ENCODE measurements at places on chromosomes 1 and 21. TPM values are rescaled to one million over a fixed set of nuclear protein-coding genes. Genes with fewer than 3 reads are reported as not detected.

- DNase-seq: no peak
- H3K4me3 ChIP-seq: no peak overlapping the region
- H3K36me3 ChIP-seq: no peaks in the 10 kb centered on the region
- no peaks in the 10 kb centered on the region for H3K27me3 ChIP-seq
- no peak overlapping the region for H3K27ac ChIP-seq
Observed at GRCh38 chr1:89733748-89734147, 87.1 kb upstream of the LRRC8D start.

DNA sequence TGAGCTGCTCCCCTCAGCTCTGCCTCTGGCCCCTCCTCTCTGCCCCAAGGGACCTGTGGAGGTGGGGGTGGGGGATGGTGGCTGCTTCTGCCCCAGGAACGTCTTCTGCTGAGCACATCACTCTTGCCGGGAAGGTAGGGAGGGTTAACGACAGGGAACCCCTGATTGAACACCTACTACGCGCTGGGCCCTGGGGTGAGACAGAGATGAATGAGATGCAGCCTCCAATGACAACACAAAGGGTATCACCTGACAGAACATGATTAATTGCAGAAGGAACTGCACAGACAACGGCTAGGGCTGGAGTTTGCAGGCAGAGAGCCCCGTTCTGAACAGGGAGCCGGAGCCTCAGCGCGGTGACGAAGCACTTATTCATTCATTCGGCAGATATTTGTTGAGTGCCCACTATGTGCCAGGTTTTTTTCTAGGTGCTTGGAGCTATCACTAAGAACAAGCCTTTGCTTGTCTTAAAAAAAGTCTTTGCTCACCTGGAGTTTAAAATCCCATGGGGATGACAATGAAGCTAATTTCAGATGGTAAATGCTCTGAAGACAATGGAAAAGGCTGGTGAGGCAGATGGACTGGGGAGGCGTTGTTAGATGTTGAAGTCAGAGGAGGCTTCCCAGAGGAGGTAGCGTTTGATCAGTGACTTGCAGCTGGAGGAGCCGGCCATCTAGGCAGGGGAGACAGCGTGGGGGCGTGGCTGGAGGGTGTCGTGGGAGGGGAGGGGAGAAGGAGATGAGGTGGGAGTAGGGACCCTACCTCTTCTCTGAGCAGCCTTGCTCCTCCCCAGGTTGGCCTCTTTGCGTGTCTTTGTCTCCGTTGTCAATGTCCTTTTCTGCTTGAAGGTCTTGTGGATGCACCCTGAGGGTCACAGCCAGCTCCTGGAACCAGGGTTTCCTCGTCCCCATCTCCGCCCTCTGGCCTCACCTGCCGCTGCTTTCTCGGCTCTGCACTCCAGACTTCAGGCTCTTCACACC, 103.1 kb upstream of the CSF3R start:
- H3K4me1 ChIP-seq: no peaks in the 10 kb centered on the region
- no peaks in the 10 kb centered on the region for H3K36me3 ChIP-seq
- H3K27me3 ChIP-seq: no peaks in the 10 kb centered on the region
- H3K4me3 ChIP-seq: no peak overlapping the region

DNA sequence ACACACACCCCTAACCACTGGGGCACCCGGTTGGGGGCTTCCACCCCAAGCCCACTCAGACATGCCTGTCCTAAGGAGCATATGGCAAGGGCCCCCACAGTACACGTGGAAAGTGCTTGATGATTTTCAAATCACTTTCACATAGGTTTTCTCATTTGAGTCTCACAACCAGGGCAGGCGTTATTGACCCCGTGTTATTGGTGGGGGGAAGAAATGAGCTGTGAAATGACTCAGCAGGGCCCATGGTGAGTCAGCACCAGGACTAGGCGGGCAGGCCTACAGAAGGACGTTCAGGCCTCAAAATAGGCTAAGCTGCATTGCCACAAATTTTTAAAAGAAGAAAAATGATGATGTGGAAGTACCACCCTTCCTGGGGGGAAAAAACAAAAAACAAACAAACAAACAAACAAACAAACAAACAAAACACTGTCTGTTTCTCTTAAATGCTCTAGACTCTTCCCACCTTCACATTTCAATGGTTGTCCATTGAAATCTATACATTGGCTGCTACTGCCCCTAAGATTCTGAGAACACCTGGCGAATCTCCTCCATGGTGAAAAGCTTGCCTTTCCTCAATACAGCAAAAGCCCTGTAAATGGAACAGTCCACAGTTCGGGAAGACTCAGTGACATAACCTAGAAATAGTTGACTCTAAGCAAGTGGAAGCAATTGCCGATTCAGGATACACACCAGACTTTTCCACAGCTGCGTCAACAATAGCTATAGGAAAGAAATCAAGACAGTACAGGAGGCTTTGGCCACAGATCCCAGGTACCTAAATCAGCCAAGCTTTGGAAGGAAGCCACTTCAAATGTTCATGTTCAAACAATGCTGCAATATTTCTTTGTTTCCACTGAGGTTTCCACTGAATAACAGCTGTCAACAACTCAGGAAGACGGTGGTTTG, 234.7 kb downstream of the TOMM20 start:
- H3K36me3 ChIP-seq: no peaks in the 10 kb centered on the region
- no peak for DNase-seq
- H3K4me1 ChIP-seq: peaks cover 4% of the 10 kb centered on the region
- no peaks in the 10 kb centered on the region for H3K27me3 ChIP-seq
- no peak overlapping the region for H3K4me3 ChIP-seq
- H3K27ac ChIP-seq: no peak overlapping the region

DNA sequence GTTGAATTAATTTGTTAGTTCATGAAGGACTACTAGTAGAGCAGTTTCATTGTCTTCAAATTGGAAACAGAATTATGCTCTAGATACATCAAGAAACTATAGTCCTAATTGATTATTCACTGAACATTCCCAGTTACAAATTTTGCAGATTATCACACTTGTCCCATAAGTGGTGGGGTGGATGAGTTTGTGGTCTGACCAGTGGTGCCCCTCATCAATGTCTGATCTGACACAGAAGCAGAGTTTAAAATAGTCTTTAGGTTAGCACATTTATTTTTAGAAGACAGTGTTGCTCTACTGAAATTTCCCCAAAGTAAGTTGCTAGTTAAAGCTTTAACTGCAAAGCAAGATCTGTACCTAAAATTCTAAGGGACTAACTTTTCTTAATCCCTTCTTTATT, 42.9 kb downstream of the INKA2 start:
- no peak overlapping the region for H3K27ac ChIP-seq
- no peaks in the 10 kb centered on the region for H3K27me3 ChIP-seq
- H3K4me3 ChIP-seq: no peak overlapping the region
- no peaks in the 10 kb centered on the region for H3K4me1 ChIP-seq
- no peaks in the 10 kb centered on the region for H3K36me3 ChIP-seq
- DNase-seq: no peak

- no peaks in the 10 kb centered on the region for H3K27me3 ChIP-seq
- DNase-seq: no peak
- no peak overlapping the region for H3K4me3 ChIP-seq
- H3K36me3 ChIP-seq: no peaks in the 10 kb centered on the region
- no peaks in the 10 kb centered on the region for H3K4me1 ChIP-seq
Observed at GRCh38 chr1:24609949-24610517, 33.1 kb upstream of the SRRM1 start.

- no peak overlapping the region for H3K27ac ChIP-seq
- no peak for DNase-seq
- H3K4me3 ChIP-seq: no peak overlapping the region
- no peaks in the 10 kb centered on the region for H3K36me3 ChIP-seq
Observed at GRCh38 chr1:2073382-2074230, 23.4 kb downstream of the PRKCZ start.

The CFHR2 gene
- not detected for total RNA-seq

The MNDA gene
- 0.35 TPM for total RNA-seq
